ENCODE measurements at places on chromosomes 12 and 14.

- DNase-seq, result no peak
These were observed 42.5 kb downstream of the JDP2 start for GRCh38 chr14:75470238-75470797.

DNA sequence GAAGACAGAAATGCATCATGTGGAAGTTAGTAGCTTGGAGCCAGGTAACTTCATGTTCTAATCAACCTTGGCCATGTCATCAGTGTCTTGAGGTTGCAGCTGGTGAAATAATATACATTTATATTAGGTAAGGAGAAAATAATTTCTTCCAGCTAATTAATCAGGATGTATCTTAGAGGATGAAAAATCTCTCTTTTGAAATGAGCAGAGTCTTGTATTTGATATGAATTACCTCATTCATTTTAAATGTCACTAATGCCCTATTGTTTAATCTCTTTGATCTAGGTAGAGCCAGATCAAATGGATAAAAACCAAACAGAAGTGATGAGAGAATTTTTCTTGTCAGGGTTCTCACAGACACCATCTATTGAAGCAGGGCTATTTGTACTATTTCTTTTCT is at the start of gene OR4Q2:
Gene OR4Q2 (plus strand): TSS at position 301 of the 400 bp plus-strand sequence.
- DNase-seq, result no peak

DNA sequence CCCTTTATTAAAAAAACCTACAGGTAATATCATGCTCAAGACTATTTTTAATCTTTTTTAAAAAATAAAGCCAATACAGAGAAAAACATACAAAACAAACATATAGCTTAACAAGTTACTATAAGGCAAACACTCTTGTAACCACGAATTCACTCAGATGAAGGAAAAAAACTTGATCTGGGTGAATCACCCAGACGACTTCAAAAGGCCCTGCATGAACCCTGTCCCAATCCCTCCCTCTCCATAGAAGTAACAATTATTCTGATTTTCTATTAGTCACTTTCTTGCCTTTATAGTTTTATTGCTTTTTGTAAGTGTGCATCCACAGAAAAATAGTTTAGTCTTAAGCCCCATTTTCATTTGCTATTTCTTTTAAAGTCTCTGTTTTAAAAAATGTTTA is 72.6 kb downstream of the LRP6 start:
- DNase-seq, result no peak

GRCh38 chr12:45974883-45975282 is 15.5 kb downstream of the SCAF11 start:
- DNase-seq, result no peak

All from activated effector memory CD4-positive, alpha-beta T cell treated with Interleukin-2 at 50 U/mL for 16 hours (primary cell).